ENCODE measurements at places on chromosomes 2 and 18.

GRCh38 chr18:57845605-57846074 lies 42.5 kb upstream of the ATP8B1 start:
- H3K27me3 ChIP-seq, result no peaks in the 10 kb centered on the region
- no peak overlapping the region for H3K27ac ChIP-seq
- DNase-seq, result no peak
- no peak overlapping the region for H3K4me3 ChIP-seq

DNA sequence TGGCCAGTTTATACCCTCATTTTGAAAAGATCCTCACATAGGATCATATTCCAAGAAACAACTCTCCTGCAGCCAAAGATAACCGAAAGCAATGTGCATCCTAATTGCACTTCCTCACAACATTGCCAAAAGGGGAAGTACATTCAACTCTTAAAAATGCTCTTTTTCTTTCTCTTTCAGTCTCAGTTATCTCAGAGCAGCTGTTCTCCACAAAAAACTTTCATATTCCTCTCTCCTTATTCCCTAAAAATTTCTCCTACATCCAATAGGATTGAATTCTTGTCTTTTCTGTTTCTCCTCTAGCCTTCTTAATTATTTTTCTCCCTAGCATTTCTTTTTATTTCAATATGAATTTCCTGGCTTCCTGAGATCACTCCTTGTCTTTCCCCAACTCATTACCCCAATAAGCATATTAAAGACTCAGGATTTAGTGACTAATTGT lies 7.4 kb upstream of the VRK2 start:
- no peaks in the 10 kb centered on the region for H3K4me1 ChIP-seq
- H3K27ac ChIP-seq, result no peak overlapping the region
- H3K36me3 ChIP-seq, result no peaks in the 10 kb centered on the region
- DNase-seq, result no peak
- no peaks in the 10 kb centered on the region for H3K27me3 ChIP-seq

GRCh38 chr2:200383380-200384110 lies 77.1 kb downstream of the SPATS2L start:
- no peak overlapping the region for H3K27ac ChIP-seq
- H3K36me3 ChIP-seq, result no peaks in the 10 kb centered on the region
- peak overlapping the region; percentile 39 for H3K4me3 ChIP-seq

DNA sequence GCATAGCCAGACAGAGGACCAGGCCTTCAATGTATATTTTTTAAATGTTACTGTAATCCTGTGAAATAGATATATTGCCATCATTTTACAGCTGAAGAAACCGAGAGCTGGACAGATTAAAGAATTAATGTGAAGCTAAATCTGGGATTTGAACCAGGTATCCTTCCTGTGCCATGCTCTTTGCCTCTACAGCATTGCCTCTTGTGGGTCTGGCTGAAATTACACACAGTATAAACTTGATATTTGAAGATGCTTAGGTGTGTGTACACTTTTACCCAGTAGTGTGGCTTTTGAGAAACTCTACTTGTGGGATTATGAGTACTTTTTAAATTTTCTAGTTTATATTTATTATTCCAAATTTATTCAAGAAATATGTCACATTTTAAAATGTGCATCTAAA lies 264.5 kb downstream of the CNTNAP5 start:
- H3K4me3 ChIP-seq, result no peak overlapping the region
- no peak for DNase-seq
- no peaks in the 10 kb centered on the region for H3K4me1 ChIP-seq
- H3K36me3 ChIP-seq, result no peaks in the 10 kb centered on the region
- no peaks in the 10 kb centered on the region for H3K27me3 ChIP-seq

DNA sequence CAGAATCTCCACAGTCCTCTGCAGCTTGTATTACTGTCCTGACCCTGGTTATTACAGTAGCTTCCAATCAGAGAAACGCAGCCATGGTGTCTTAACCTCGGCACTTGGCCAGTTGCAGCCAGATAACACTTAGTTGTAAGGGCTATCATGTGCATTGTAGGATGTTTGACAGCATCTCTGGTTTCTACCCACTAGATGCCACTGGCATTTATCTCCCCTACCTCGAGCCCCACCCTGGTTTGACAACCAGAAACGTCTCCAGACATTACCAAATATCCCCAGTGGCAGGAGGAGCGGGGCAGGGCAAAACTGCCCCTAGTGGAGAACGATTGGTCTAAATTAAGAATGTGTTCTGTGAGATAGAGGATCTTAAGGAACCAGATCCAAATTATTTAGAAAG lies 13.1 kb downstream of the DSG2 start:
- H3K27me3 ChIP-seq, result no peaks in the 10 kb centered on the region
- DNase-seq, result no peak
- H3K27ac ChIP-seq, result no peak overlapping the region
- no peak overlapping the region for H3K4me3 ChIP-seq
- H3K36me3 ChIP-seq, result no peaks in the 10 kb centered on the region
- H3K4me1 ChIP-seq, result peaks cover 3% of the 10 kb centered on the region

GRCh38 chr2:241195506-241196130 lies 7.1 kb downstream of the ANO7 start:
- H3K36me3 ChIP-seq, result no peaks in the 10 kb centered on the region
- H3K27ac ChIP-seq, result no peak overlapping the region
- no peak overlapping the region for H3K4me3 ChIP-seq
- H3K4me1 ChIP-seq, result no peaks in the 10 kb centered on the region
- no peaks in the 10 kb centered on the region for H3K27me3 ChIP-seq
- no peak for DNase-seq
